ENCODE measurements at places on chromosomes 6 and 20. TPM values are rescaled to one million over a fixed set of nuclear protein-coding genes. Genes with fewer than 3 reads are reported as not detected.

DNA sequence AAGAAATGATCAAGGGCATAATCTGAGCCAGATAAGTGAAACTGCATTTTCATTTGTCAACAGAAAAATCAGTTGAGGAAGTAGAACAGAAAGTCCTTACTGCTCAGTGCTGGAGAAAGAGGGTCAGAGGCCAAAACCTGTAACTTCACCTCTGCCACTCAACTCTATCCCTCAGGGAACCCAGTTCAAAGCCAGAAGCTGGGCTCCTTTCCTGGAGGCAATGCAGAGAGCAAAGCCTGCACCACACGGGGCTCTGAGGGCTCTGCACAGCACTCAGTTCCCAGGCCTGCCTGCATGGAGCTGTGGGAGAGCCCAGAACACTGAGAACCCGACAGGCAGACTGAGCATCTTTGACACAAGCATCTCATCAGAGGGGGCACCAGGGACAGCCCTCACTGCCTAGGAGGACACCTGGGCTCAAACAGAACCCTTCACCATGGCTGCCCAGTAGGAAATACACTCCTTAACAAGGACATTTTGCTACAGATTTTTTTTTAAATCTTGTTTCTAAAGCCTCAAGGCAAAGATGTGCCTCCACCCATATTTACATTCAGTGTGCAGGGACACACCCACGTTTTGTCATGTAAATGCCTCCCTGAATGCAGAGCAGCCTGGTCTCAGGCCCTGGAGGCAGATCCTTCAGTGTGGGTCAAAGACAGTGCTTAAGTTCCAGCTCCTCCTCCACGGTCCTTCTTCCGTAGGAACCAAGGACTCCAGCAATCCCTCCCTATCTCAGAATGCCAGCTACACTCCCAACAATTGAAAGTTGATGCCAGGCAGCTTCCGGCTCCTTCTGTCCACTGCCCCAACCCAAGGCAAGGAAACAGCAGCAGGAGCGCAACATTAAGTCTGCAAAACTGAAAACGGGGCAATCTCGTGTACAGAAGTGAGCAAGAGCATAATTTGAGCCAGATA is 6.6 kb downstream of the RNASET2 start:
- peak overlapping the region; percentile 95 for H3K4me3 ChIP-seq
- H3K4me1 ChIP-seq, result peaks cover 53% of the 10 kb centered on the region
- peak overlapping the region; percentile 96 for H3K27ac ChIP-seq
- no peaks in the 10 kb centered on the region for H3K27me3 ChIP-seq

Gene DEFB126
- not detected for total RNA-seq

- no peak for DNase-seq
- peaks cover 10% of the 10 kb centered on the region for H3K36me3 ChIP-seq
- H3K4me3 ChIP-seq, result no peak overlapping the region
Observed at GRCh38 chr6:52515219-52515960, 61.5 kb downstream of the TRAM2 start.

GRCh38 chr6:6825193-6825784 is 236.8 kb downstream of the LY86 start:
- no peak overlapping the region for H3K27ac ChIP-seq
- H3K36me3 ChIP-seq, result no peaks in the 10 kb centered on the region
- peaks cover 29% of the 10 kb centered on the region for H3K27me3 ChIP-seq
- no peak for DNase-seq
